Activated T-helper 1 cell treated with anti-CD3 and anti-CD28 coated beads, Interleukin-2, amount 50 U/mL, for 16 hours (primary cell): ENCODE measurements at places on chromosomes 7 and 10.

DNA sequence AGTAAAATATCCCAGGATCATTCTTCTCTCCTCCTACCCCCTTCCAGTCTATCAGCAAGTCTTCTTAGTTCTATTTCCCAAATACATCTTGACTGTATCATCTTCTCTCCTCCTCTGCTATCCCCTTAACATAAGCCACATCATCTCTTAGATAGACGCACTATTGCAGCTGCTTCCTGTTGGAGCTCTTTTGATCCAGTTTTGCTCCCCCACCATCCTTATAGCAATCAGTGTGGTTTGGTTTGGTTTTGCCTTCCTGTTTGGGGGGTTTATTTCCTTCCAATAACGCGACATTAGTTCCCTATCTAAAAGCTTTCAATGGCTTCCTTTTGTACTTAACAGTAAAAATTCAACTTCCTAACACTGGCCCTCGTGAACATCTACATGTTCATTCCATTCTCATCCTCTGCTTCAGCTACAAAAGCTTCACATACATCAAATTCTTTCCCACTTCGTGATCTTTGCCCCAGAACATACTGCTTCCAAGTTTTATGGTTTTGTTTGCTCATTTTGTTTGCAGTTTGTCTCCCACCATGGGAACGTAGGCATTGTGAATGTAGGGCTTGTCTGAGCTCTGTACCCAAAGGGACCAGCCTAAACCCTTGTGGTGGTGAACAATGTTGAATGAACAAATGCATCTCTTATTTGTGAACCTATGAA lies 33.7 kb upstream of the PLXDC2 start:
- no peak for DNase-seq

DNA sequence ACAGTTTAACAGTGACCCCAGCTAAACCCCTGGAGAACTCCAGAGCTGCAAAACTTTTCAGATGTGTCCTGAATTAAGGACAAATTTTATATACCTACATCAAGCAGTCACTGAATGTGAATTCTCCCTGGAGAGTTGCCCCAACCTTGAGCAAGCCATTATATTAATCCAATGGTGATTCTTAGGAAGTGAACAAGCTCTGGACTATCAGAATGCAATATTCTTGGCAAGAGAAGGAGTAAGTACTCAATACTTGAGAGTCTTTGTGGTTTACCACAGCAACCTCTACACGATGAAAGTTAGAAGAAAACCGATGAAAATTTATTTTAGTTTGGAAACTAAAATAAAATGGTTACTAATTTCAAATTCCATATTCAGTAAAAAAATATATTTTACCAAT lies 19.3 kb upstream of the ZNF365 start:
- no peak for DNase-seq

- no peak for DNase-seq
These were observed 22.2 kb downstream of the SFMBT2 start for GRCh38 chr10:7388602-7389001.

GRCh38 chr7:98265841-98266271 lies 13.8 kb upstream of the TECPR1 start:
- no peak for DNase-seq

DNA sequence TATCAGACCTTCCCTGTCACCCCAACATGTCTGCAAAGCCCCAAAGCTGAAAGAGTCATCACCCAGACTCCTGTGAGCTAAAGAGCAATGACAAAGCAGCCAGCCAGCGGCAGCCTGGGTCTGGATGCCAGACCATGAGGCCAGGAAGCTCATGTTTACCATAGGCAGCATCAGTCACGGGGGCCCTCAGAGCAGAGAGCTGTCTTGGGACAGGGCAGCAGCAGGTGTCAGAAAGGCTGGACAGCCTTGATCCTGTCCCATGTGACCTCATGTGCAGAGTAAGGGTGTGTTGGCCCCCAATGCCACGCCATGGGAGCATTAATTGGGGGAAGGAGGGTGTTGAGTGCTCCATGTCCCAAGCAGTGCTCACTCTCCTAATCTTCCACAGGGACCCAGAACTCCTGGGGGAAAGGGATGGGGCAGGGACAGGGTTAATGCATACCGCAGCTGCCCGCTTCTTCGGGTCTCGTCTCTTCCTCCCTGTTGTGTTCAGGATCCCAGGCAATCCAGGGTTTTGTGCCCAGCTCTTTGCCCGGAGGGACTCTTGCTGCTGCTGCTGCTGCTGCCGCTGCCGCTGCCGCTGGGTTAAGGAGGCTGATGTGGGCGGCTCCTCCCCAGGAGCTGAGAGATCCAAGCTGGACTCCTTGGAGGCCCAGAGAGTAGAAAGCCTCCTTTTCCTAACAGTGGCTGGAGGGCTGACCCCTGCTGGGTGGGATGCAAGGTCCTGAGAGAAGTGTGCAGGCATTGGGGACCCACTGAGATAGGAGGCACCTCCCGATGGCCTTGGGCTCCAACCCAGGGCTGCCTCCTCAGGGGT lies 7.1 kb downstream of the CCDC201 start:
- DNase-seq = no peak

GRCh38 chr7:44727158-44727936 lies 21.3 kb upstream of the ZMIZ2 start:
- no peak for DNase-seq

DNA sequence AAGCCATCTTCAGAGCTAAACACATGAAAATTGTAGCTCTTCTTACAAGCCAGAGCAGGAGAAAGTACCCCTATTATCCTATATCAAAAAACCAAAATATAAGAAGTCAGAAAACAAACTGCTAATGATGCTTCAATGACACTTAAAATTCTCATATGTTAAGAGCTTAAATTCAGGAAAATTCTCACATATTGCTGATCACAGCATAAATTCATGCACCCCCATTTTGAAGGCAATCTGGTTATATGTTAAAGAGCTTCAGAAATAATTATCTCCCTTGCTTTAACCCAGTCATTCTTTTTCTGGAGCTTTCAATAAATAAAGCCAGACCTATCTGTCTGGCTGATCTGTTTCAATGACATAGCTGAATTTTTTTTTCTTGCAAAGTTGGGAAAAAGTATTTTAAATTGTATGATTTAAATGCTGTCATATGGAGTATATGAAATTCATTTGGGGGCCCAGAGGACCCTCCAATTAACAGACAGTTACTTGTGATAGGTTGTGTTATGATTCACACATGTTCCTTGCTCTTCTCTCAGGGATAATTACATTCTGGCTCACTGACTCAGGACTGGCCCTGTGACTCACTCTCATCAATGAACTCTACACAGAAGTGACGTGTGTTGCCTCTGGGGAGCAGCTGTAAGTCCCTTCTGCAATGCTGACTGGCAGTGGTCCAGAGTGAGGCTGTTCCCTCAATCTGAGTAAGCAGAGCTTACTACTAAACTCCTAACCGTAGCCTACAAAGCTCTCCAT lies 85.2 kb downstream of the HGF start:
- DNase-seq = no peak

- no peak for DNase-seq
These were observed 85.9 kb downstream of the USP6NL start for GRCh38 chr10:11525503-11525902.

GRCh38 chr7:134457210-134457609 lies 1.7 kb downstream of the AKR1B1 start:
- no peak for DNase-seq

- DNase-seq = no peak
These were observed 20.6 kb upstream of the TBXAS1 start for GRCh38 chr7:139808427-139808826.

DNA sequence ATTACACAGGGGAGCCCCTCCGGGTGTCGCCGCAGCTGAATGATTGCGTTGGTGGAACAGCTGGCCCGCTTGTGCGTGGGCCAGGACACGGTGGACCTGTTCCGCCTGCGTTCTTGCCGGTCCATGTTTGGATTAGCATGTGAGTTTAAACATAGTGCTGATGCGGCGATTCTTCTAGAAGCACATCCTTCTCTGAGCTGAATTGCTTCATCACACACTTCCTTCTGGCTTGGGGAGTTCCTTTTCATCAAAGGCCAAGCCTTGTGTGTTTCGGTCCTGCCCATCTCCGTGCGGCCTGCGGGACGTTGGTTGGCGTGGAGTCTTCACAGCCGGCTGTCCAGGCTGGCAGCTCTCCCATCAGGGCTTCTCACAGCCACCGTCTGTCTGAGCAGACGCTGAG lies 45.5 kb upstream of the SLC29A4 start:
- no peak for DNase-seq

DNA sequence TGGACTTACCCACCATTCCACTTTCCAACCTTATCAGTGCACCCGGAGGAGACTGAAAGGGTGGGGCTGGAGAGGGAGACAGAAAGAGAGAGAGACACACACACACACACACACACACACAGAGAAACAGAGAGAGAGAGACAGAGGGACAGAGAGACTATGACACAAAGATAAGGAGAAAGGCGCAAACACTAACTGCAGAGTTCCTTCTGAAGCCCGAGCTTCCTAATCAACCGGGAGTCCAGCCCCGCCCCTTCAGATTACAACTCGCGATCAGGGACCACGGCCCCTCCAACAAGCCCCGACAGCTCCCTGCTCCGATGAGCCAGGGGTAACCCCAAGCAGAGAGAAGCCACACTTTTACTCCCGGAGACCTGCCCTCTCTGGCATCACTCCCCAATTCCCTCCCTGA lies 499 bp downstream of the GAL3ST4 start:
- no peak for DNase-seq

GRCh38 chr10:17001297-17001744 lies 128.3 kb downstream of the CUBN start:
- DNase-seq = no peak

- DNase-seq = no peak
These were observed 47.1 kb upstream of the ZNRF2 start for GRCh38 chr7:30237271-30237695.

GRCh38 chr7:26397332-26397731 lies 105.7 kb downstream of the SNX10 start:
- DNase-seq = no peak

DNA sequence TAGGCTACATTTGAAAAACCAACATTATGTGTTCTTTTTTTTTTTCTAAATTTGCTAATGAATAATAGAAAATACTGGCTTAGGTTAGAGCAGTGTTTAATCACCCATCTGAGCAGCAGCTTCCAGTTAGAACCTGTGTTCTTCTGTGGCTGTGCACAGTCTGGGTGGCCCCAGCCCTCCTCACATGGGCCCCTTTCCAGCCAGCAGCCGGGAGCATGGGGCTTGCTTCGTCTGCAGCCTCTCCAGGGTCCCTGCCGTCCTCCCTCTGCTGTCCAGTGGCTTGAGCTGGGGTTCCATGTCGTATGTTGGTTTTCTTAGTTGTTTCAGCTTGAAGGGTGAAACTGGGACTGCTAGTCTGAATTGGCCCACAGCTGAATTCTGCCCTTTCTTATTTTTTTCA lies 37.3 kb downstream of the BNIP3 start:
- DNase-seq = no peak
